ENCODE measurements at places on chromosomes 12 and 14.
A peak's percentile ranks its signal among the peaks of the same experiment; 100 is the strongest.

GRCh38 chr12:8590842-8591545 lies 21.7 kb downstream of the AICDA start:
- no peak for DNase-seq

DNA sequence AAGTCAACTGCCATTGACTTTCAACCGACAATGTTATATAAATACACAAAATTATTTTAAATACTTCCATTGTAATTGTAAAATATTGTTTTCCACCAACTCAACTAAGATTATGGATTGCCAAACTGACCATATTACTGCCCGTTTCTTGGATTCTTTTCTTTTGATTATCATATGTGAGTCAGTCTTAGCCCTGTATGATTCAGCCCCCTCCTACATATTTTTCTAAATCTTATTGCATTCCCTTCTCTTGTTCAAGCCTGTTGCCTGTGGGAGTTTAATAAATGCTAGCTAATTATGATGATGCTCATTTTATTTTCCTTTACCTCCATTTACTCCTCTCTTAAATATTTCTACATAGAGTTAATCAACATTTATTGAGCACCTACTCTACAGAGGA lies 6.8 kb downstream of the RASSF9 start:
- DNase-seq = no peak

DNA sequence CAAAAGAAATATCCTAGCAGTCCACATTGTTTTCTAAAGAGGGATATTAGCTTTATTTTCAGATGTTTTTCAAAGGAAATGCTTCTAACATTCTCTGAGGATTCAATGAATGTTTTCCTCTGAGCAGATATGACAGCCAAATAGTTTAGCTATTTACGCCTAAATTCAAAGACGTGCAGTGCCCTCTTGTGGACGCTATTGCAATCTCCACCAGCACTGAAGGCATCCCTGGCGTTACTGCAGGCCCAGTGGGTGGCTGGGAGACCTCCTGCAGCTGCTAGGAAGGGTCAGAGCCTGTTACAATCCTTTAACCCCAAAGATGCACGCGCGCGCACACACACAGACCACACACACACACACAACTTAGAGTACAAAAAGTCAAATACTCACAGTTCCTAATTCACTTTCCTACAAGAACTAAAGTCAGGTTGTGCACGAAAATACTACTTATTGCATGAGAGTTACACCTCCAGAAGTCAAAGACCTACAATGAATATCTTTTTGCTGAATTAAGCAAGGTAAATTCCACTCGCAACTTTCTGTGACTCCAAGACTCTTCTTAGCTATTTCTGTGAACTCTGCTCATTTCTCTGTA lies 589.3 kb upstream of the TMEM132C start:
- DNase-seq = peak; percentile 88

GRCh38 chr12:106906715-106907114 lies 49.0 kb upstream of the TMEM263 start:
- DNase-seq = no peak

GRCh38 chr14:59090572-59090971 lies 97.9 kb upstream of the DAAM1 start:
- DNase-seq = no peak

GRCh38 chr14:69873877-69874780 lies 5.1 kb upstream of the SMOC1 start:
- DNase-seq = no peak

GRCh38 chr12:60415351-60415750 lies 819.5 kb downstream of the SLC16A7 start:
- DNase-seq = no peak

GRCh38 chr14:21518725-21519124 lies 7.4 kb downstream of the SALL2 start:
- DNase-seq = no peak

DNA sequence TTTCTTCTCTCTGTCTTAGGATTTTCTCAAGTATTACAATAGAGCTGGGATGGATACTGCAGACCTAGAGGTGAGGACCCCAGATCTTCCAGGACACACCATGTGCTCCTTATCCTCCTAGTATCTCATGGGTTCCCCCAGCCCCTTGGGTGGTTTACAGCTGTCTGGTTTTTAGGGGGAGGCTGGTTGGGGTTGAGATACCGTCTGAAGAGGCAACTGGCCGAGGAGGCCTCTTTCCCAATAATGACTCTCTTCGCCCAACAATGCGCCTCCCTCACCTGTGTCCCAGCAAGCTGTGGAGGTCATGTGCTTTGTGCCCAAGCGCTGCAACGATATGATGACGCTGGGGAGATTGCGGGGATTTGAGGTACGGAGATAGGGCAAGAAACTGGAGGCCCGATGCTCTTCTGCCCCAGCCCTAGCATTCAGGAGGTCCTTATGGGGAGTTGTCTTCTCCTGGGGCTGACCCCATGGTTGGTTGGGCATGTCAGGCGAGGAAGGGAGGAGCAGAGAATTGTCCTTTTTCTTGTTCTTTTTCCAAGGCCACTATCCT lies 3.8 kb downstream of the ARHGEF25 start:
- peak; percentile 1 for DNase-seq

DNA sequence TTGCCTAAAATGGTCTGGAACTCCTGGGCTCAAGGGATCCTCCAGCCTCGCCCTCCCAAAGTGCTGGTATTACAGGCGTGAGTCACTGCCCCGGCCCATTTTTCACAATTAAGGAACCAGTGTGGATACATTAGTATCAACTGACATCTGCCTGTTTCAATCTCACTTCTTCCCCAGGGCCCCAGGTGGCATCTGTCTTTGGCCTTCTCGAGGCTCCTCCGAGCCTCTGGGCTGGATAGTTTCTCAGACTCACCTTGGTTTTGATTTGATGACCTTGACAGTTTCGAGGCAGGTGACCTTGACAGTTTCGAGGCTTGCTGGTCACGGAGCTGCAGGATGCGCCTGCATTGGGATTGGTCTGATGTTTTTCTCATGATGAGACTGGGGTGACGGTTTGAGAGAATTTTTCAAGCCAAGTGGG lies 41.0 kb upstream of the NCOR2 start:
- no peak for DNase-seq

- DNase-seq = peak; percentile 19
Observed at GRCh38 chr14:100241279-100241678, 2.3 kb downstream of the YY1 start.

- no peak for DNase-seq
Observed at GRCh38 chr14:97539884-97540283, 742.7 kb downstream of the VRK1 start.

DNA sequence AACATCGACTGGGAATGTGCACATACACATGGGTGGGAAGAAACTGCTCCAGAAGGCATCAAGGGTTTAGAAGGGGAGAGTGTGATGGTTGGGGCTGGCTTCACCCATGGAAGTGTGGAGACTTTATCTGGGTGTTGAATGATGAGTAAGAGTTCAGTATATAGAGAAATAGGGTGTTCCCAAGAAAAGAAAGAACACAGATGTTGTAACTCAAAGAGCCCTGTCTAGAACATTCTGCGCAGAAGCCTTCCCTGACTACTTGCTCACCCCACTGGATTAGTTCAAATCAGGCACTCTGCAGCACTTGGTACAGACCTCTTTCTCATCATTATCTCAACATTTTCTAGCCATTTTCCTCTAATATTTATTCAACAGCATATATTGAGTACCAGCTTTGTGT lies 491.7 kb downstream of the SNAPC1 start:
- no peak for DNase-seq

DNA sequence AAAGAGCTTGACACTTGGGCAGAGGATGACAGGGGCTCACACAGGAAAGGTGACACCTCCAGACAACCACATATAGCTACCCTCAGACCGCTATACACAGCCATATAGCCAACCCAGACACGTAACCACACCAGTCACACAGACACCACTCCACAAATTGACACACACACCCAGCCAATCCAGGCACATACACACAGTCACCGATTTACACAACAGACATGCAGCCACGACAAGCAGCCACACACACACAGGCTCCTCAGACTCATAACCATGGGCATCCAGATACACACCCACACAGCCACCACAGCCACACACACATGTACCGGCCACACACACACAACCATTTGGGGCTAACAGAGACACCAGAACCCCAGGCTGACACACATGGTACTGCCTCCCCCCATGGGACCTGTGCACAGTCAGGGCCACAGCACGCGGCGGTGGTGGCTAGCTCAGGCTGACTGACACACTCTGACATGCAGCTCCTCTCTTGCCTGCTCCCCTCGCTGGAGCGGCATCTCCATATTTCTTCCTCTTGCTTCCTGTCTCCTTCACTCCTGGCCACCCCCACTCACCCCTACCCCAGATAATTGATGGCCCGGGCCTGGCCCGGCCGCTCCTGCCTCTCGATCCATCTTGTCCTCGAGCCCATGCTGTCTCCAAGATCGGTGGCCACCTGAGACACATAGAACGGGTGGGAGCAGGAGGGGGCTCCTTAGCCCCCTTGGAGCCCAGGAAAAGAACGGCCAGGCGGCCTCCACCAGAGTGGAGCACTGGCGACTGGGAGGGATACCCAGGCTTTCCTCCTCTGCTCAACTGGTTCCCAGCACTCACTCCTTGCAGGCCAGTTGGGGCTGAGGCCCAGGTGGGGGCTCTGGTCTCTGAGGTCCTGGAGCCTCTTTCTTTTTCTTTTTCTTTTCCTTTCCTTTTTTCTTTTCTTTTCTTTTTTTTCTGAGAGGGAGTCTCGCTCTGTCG lies 6.0 kb upstream of the SHMT2 start:
- DNase-seq = no peak

- no peak for DNase-seq
Observed at GRCh38 chr12:70360218-70360617, 5.9 kb upstream of the KCNMB4 start.

GRCh38 chr14:24595073-24595808 lies 14.2 kb downstream of the GZMH start:
- DNase-seq = no peak

DNA sequence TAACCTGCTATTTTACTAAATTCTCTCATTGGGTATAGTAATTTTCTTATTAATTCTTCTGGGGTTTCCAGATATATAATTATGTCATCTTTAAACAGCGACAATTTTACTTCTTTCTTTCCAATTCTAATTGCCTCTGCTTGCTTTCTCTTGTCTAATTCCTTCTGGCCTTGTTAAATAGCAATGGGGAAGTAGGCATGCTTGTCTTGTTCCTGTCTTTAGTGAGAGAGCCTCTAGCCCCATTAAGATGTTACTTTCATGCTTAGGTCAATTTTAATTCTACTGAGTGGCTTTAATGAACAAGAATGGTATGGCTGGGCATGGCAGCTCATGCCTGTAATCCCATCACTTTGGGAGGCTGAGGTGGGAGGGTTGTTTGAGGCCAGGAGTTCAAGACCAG lies 31.7 kb downstream of the LRTM2 start:
- no peak for DNase-seq

All from muscle of leg (tissue), 16 donors.